ENCODE measurements at places on chromosomes 16 and 17.

DNA sequence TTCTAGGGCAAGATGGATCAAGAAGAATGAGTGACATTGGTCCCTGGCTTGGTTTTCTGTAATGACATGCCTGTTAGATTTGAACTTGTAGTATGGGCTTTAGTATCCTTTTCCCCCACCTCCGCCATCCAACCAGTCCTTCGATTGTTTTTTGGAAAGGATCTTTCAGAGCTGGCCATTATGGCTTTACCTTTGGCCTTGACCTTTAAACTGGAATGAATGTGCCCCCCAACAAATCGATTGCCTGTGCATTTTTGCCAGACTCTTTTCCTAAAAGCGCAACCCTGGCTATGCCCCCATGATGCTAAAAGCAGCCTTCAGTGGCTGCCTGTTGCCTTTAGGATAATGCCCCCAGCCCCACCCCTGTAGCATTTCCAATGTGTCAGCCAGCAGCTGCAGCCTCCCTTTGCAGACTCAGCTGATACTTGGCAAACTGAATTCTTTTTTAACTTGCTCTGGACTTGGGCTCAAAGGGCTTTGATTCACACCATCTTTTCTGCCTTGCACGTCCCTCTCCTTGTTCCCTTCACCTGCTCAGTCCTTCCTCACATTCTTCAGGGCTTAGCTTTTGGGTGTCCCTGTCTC lies 4.0 kb downstream of the GPRC5C start:
- peaks cover 33% of the 10 kb centered on the region for H3K27me3 ChIP-seq
- DNase-seq: no peak
- peaks cover 13% of the 10 kb centered on the region for H3K4me1 ChIP-seq
- H3K36me3 ChIP-seq: no peaks in the 10 kb centered on the region
- H3K4me3 ChIP-seq: no peak overlapping the region

- H3K27ac ChIP-seq: no peak overlapping the region
- DNase-seq: no peak
- H3K4me3 ChIP-seq: no peak overlapping the region
- no peaks in the 10 kb centered on the region for H3K27me3 ChIP-seq
- no peaks in the 10 kb centered on the region for H3K4me1 ChIP-seq
These were observed 1.2 kb downstream of the SCPEP1 start for GRCh38 chr17:56979091-56979480.

GRCh38 chr17:64240741-64241347 lies 22.2 kb downstream of the TEX2 start:
- H3K4me3 ChIP-seq: no peak overlapping the region
- no peaks in the 10 kb centered on the region for H3K4me1 ChIP-seq
- no peaks in the 10 kb centered on the region for H3K27me3 ChIP-seq
- no peak overlapping the region for H3K27ac ChIP-seq
- DNase-seq: no peak

DNA sequence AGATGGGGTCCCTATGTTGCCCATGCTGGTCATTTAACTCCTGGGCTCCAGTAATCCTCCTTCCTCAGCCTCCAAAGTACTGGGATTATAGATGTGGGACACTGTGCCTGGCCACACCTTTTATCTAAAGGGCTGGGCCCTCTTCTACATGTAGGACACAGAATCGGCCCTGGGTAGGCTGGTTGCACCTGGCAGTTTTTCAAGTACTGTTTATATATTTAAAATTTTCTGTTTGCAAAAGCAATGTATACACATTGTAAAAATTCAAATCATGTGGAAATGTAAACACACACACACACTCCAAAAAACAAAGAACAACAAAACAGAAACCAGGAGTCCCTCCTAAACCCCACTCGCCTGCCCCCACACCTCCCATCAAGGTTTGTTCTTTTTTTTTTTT lies 28.1 kb upstream of the SIAH1 start:
- no peaks in the 10 kb centered on the region for H3K4me1 ChIP-seq
- H3K36me3 ChIP-seq: no peaks in the 10 kb centered on the region
- H3K27ac ChIP-seq: no peak overlapping the region
- no peaks in the 10 kb centered on the region for H3K27me3 ChIP-seq
- no peak for DNase-seq

DNA sequence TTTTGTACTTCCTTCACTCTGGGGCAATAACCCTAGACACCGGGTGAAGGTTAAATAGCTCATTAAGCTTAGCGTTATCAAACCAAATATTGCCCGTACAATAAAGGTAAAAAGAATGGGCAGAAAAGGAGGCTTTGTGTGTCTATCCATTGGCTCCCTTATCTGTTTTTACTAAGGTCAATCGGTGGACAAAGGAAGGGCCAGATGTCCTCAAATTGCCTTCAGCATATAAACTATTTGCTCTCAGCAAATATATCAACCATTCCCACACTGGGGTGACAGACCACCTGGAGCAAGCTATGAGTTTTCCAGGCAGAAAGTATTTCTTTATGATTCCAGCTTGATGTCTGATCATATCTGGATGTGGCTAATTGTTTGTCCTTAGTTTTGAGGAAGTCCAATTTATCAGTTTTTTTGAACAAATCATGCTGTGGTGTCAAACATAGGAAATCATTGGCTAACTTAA lies 25.3 kb upstream of the WIPI1 start:
- peaks cover 4% of the 10 kb centered on the region for H3K4me1 ChIP-seq
- no peak overlapping the region for H3K27ac ChIP-seq
- no peak for DNase-seq
- H3K27me3 ChIP-seq: no peaks in the 10 kb centered on the region

- no peak overlapping the region for H3K4me3 ChIP-seq
- no peak for DNase-seq
- H3K27ac ChIP-seq: no peak overlapping the region
- H3K36me3 ChIP-seq: no peaks in the 10 kb centered on the region
- H3K27me3 ChIP-seq: peaks cover 20% of the 10 kb centered on the region
These were observed 9.6 kb upstream of the BCAR1 start for GRCh38 chr16:75260851-75261589.

GRCh38 chr17:49486012-49486641 lies 9.0 kb upstream of the NGFR start:
- H3K27me3 ChIP-seq: no peaks in the 10 kb centered on the region
- H3K4me1 ChIP-seq: no peaks in the 10 kb centered on the region
- no peak for DNase-seq
- no peak overlapping the region for H3K27ac ChIP-seq

DNA sequence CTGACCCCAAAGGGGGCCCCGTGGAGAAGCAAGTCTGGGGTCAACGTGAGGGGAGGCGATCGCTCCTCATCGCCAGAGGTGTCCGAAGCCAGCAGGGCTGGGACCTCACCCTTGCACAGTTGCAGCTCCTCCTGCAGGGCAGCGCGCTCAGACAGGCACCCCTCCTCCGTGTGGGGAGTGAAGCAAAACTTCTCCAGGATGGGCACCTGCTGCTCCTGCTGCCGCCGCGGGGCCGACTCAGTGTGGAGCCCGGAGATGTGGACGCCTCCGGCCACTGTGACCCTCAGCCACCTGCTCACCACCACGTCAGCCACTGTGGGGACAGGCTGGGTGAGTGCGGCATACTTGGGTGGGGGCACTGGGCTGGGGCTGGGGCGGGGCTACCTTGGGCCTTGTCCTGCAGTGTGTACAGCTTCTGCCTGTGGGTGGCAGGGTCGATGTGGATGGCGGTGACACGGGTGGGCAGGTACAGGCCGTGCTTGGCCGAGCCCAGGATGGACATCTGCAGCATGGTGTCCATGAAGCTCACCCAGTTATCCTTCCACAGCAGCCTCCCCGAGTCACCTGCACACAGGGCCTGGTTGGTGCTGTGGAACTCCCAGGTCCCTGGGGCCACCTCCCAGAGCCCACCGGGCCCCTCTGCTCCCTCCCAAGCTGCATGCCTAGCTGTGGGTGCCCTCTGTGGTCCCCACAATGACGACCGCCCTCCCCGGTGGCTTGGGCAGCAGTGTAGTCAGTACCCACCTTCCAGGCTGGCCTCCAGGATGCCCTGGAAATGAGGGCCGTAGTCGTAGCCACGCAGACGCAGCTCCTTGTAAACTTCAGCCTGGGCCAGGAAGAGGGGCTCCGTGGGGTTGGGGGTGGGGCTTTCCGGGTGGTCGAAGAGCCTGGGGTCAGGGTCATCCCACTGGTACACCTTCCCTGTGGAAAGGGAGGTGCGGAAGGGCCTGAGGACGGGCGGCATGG lies 10.8 kb downstream of the FASN start:
- no peak for DNase-seq
- H3K27me3 ChIP-seq: no peaks in the 10 kb centered on the region
- no peak overlapping the region for H3K4me3 ChIP-seq
- peaks cover 98% of the 10 kb centered on the region for H3K36me3 ChIP-seq

GRCh38 chr17:77254951-77255825 lies 114.4 kb downstream of the SEC14L1 start:
- no peak overlapping the region for H3K27ac ChIP-seq
- H3K27me3 ChIP-seq: peaks cover 5% of the 10 kb centered on the region
- H3K4me3 ChIP-seq: no peak overlapping the region

GRCh38 chr17:8887301-8887700 lies 19.8 kb upstream of the PIK3R6 start:
- H3K27me3 ChIP-seq: no peaks in the 10 kb centered on the region
- no peak for DNase-seq
- peaks cover 79% of the 10 kb centered on the region for H3K36me3 ChIP-seq
- no peaks in the 10 kb centered on the region for H3K4me1 ChIP-seq
- no peak overlapping the region for H3K4me3 ChIP-seq

- no peaks in the 10 kb centered on the region for H3K36me3 ChIP-seq
- no peak overlapping the region for H3K27ac ChIP-seq
These were observed 1.8 kb downstream of the CNTNAP4 start for GRCh38 chr16:76278980-76279379.

- H3K4me3 ChIP-seq: no peak overlapping the region
- H3K36me3 ChIP-seq: no peaks in the 10 kb centered on the region
- DNase-seq: no peak
- no peaks in the 10 kb centered on the region for H3K27me3 ChIP-seq
- H3K27ac ChIP-seq: no peak overlapping the region
These were observed 250.0 kb downstream of the ABCC12 start for GRCh38 chr16:47905771-47906170.

DNA sequence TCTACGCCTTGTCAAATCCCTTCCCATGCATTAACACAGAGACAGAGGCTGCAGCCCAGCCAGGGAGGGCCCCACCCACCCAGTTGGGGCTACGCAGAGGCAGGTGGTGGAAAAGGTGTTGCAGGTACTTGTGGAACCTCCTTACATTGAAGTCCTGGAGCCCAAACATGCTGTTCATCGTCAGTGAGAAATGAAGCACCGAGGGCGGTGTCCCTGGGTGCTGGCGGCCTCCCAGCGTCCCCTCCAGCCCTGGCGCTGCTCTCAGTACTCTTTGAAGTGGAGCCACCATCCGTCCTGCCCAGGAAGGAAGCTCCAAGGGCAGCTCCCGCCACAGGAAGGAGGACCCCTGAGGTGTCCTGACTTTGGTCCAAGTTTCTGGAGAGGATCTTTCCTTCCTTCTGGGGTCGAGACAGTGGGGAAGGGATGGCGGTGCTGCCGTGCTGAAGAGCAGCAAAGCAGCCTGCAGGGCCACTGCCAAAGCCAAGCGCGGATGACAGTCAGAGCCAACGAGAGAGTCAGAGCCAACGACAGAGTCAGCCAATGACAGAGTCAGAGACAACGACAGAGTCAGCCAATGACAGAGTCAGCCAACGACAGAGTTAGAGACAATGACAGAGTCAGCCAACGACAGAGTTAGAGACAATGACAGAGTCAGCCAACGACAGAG lies 23.4 kb downstream of the LMF1 start:
- peaks cover 33% of the 10 kb centered on the region for H3K36me3 ChIP-seq
- no peak overlapping the region for H3K4me3 ChIP-seq
- no peak for DNase-seq
- no peak overlapping the region for H3K27ac ChIP-seq
- no peaks in the 10 kb centered on the region for H3K4me1 ChIP-seq

DNA sequence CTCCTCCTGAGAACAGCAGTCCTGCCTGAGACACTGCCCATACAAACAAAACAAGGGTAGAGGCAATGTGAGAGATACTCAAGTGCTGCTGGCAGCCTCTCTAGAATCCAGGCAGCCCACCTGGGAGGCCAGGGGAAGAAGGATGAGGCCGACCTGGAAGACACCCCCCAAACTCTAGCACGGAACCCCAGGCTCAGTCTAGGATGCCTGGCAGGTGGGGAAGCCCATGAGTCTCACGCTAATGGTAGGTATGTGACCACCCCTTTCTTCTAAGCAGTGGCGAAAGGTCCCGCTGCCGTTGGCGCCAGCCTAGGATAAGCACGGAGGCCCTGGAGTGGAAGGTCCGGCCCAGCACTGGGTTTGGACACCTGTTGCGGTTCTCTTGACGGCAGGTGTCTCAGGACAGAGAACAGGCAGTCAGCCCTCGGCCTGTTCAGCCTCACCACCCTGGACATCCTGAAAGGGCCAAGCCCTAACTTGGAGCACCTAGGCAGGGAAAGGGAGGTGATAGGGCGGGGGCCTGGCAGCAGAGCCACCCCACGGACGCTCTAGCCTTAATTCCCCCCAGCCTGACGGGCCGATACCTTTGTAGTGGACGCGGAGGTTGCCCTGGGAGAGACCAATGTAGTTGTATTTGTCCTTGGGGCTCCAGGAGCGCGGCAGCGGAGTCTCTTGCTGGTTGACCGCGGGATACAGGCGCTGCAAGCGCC lies 487 bp downstream of the RANBP10 start:
- H3K4me1 ChIP-seq: peaks cover 36% of the 10 kb centered on the region
- peak overlapping the region; percentile 98 for H3K4me3 ChIP-seq
- no peak for DNase-seq
- H3K27ac ChIP-seq: peak overlapping the region; percentile 68

- no peaks in the 10 kb centered on the region for H3K4me1 ChIP-seq
- no peak overlapping the region for H3K27ac ChIP-seq
- DNase-seq: no peak
- H3K36me3 ChIP-seq: no peaks in the 10 kb centered on the region
- H3K4me3 ChIP-seq: no peak overlapping the region
- no peaks in the 10 kb centered on the region for H3K27me3 ChIP-seq
These were observed 175.6 kb upstream of the IRX3 start for GRCh38 chr16:54462151-54462651.

- H3K4me1 ChIP-seq: no peaks in the 10 kb centered on the region
- no peaks in the 10 kb centered on the region for H3K27me3 ChIP-seq
- peaks cover 80% of the 10 kb centered on the region for H3K36me3 ChIP-seq
- no peak overlapping the region for H3K27ac ChIP-seq
- no peak for DNase-seq
These were observed 16.3 kb upstream of the PNPO start for GRCh38 chr17:47924785-47925677.

GRCh38 chr17:19799796-19800195 lies 51.7 kb upstream of the ALDH3A1 start:
- no peak overlapping the region for H3K4me3 ChIP-seq
- no peaks in the 10 kb centered on the region for H3K27me3 ChIP-seq
- no peak for DNase-seq
- H3K27ac ChIP-seq: no peak overlapping the region
- H3K36me3 ChIP-seq: peaks cover 35% of the 10 kb centered on the region

- H3K4me3 ChIP-seq: peak overlapping the region; percentile 97
- H3K27me3 ChIP-seq: no peaks in the 10 kb centered on the region
- H3K4me1 ChIP-seq: peaks cover 30% of the 10 kb centered on the region
- peak overlapping the region; percentile 93 for H3K27ac ChIP-seq
- no peaks in the 10 kb centered on the region for H3K36me3 ChIP-seq
These were observed 1.4 kb upstream of the KANSL1 start for GRCh38 chr17:46194393-46195216.

DNA sequence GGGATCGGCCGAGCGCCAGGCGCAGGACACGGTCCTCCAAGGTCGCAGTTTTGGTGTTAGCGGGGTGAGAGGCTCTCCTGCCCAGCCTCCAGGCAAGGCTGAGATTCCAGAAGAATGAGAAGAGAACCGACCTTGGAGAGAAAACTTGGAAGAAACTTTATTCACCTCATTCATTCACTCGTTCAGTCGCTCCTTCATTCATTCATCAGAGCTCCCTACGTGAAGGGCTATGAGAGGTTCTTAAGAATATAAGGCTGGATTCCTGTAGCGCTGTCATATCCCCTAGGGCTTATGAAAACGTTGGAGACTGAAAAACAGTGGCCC lies 991 bp upstream of the MYH10 start:
- DNase-seq: no peak
- peaks cover 6% of the 10 kb centered on the region for H3K27me3 ChIP-seq
- peak overlapping the region; percentile 78 for H3K4me3 ChIP-seq
- H3K4me1 ChIP-seq: peaks cover 18% of the 10 kb centered on the region
- H3K36me3 ChIP-seq: no peaks in the 10 kb centered on the region

Measured in effector memory CD4-positive, alpha-beta T cell (primary cell).